ENCODE measurements at places on chromosomes 11 and 22.

DNA sequence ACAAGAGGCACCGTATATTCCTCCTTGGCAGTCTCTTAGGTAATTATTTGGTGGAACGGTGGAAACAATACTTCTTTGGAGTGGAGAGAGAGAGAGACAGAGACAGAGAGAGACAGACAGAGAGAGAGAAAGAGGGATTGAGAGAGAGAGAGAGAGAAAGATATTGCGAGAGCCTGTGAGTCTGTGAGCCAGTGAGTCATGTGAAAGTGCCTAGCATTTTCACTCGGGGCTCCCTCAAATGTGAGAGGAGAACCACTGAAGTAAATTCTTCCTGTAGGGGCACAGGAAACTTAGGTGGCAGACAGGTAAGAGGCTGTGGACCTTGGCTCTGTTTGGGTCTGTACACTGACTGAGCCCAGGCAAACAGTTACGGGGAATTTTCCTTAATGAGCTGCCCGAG, 31.6 kb upstream of the SNX19 start:
- no peak for DNase-seq

DNA sequence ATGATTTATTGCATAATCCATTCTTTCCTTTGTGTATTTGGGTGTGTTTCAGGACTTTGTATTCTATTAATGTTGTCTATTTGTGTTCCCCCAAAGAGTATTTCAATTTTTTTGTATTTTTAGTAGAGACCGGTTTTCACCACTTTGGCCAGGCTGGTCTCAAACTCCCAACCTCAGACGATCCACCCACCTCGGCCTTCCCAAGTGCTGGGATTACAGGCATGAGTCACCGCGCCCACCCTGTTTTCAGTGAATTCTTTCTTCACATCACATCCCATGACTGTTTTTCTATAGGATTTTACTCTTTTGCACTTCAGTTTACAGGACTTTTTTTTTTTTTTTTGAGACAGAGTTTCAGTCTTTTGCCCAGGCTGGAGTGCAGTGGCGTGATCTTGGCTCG, 46.3 kb downstream of the RBX1 start:
- no peak for DNase-seq

DNA sequence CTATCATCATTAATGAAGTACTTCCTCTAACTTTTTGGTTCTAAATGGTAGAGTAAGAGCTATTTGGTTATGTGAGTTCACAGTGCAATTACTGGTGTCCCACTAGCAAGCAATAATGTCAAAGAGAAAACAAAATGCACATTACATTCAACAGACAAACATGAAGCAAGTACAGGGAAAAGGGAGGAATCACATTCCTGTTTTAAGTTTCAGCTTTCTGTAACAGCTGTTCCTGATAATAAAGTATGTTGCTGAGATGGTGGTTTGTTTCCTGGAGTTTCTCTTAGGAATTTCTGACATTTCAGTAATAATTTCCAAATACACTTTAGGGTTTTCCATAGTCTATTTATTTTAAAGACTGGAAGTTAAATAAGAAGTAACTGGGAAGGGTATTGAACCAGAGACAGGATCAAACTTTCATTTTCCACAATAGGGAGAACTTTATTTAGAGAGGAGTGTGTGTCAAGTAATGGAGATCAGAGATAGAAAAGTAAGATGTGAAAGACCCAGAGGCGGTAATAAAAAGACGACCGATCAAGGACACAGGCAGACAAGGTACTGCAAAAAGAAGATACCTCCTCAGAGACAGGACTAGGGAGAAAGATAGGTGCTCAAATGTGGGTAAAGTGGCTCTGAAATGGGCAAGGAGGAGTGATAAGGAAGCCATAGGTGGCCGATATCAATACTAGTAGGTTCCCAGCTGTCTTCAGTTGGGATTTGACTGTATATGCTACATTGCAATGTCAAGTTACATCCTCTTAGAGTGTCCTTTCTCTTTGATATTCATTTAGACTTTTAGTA, 20.8 kb upstream of the CLNS1A start:
- DNase-seq, result no peak

GRCh38 chr11:61688365-61689163, 8.4 kb downstream of the DAGLA start:
- no peak for DNase-seq

DNA sequence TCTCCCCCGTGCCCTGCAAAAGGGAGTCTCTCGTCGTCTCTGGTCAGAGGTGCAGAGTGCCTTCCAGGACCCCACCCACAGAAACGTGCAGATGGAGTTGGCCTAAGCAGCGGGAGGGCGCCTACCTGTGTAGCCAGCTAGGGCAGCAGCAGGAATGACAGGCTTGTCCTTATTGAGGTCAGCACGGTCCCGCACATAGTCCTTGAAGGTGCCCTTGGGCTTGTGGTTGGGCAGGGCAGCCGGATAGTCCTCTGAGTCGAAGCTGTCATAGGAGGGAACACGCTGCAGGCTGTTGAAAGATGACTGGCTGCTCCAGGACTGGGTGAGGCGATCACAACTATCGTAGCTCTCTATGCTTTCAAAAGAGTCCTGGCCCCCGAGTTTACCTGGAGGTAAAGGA, 107.3 kb downstream of the ETS1 start:
- no peak for DNase-seq

DNA sequence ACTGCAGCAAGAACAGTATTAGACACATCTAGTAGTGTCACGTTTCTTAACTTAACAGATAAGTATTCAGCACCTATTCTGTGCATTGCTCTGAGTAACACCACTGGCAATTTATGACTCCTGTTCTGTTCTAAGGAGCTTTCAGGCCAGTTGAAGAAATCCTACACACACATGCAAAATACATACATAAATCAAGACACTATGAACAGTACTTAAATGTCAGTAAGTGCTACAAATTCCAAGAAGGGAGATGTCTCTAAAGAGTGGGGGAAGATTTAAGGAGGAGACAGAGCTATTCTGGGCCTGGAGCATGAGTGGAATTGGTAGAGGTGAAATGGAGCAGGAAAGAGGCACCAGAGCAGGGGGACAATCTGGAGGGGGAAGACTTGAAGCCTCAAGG, 46.2 kb upstream of the CLMP start:
- DNase-seq, result no peak

GRCh38 chr22:33335611-33336279, 277.6 kb upstream of the SYN3 start:
- no peak for DNase-seq

GRCh38 chr11:1217151-1217550, 5.7 kb upstream of the MUC5B start:
- DNase-seq, result no peak
